ENCODE measurements at places on chromosomes 6 and 20.

GRCh38 chr6:162200945-162201690, 526.4 kb downstream of the PRKN start:
- DNase-seq: no peak

- DNase-seq: no peak
Observed at GRCh38 chr6:154885214-154885613, 109.9 kb upstream of the TIAM2 start.

DNA sequence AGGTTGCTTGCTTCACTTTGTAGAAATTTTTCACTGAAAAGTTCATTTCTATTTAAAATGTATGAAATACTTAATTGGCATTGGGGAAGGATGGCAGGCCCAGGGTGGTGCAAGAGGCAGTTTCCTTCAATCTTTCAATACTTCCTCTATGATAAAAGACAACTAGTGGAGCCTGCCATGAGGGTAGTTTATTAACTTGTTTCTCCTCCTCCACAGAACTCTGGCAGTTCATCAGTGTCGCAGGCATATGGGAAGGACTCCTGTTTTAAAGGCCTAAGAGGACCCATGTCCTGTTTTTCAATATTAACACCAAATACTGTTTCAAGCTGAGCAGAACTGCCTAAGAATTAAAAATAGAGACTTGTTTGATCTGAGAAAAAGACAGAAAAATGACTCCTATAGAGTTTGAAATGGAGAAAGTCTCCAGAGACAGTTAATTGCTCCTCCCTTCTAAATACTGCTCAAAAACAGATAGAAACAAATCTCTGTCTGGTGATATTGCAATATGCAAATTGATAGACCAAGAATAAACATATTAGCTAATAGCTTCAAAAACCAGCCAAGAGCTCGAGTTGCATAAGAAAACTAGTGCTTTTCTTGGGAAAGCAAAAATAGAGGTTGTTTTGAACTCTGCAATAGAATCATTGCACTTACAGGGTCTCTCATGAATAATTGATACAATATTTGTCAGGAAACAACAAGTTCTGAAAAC, 665.7 kb upstream of the SLC35B3 start:
- DNase-seq: no peak

DNA sequence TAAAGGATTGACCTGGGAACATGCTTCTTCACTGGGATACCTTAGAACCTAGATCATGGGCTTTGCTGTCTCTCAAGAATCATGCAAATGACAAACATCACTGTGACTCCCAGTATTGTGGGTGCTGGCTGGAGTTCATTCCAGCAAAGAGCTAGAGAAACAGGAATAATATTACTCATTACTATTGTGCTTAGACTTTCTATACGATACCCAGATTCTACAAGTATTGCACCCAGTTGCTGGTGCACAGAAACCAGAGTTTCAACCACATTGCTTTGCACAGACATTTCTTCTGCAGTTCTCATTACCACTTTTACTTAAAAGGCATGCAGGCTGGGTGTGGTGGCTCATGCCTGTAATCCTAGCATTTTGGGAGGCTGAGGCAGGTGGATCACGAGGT, 220.4 kb upstream of the ZNF217 start:
- no peak for DNase-seq

GRCh38 chr6:36757943-36758508, 60.4 kb downstream of the RAB44 start:
- DNase-seq: no peak

GRCh38 chr6:147392917-147393625, 115.4 kb upstream of the SAMD5 start:
- no peak for DNase-seq

DNA sequence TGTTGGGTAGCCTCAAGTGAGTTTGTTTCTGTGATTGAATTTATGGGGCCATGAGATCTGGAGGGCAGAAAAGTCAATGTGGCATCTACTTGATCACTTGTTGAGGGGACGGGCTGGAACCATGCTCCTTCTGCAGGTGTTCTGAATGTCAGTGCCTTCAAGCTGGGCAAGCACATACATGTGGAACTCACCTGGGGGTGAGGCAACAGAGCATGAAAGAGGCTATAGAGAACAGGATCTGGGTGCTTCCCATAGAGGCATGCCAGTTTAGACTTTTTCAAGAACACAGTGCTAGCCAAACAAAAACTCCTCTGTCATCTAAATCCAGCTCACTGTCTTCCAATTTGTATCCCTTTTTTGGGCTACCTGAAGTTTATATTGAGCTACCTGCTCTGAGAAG, 77.8 kb upstream of the SLC35B3 start:
- no peak for DNase-seq

DNA sequence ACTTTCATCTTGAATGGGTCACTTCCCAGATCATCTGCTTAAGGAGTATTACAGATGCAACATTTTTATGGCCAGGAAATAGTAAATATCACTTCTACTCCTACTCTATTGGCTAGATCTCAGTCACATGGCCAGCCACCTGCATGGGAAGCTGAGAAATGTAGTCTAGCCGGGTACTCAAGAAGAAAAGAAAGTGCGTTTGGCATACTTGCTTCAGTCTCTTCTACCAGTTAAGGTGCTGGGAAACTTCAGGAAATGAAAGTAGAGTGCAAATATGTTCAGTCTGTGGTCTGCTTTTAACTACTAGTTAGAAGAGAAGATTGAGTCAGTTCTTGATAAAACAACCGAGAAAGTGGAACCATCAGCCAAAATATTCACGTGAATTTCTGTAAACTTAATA, 129.2 kb downstream of the PDSS2 start:
- DNase-seq: no peak

DNA sequence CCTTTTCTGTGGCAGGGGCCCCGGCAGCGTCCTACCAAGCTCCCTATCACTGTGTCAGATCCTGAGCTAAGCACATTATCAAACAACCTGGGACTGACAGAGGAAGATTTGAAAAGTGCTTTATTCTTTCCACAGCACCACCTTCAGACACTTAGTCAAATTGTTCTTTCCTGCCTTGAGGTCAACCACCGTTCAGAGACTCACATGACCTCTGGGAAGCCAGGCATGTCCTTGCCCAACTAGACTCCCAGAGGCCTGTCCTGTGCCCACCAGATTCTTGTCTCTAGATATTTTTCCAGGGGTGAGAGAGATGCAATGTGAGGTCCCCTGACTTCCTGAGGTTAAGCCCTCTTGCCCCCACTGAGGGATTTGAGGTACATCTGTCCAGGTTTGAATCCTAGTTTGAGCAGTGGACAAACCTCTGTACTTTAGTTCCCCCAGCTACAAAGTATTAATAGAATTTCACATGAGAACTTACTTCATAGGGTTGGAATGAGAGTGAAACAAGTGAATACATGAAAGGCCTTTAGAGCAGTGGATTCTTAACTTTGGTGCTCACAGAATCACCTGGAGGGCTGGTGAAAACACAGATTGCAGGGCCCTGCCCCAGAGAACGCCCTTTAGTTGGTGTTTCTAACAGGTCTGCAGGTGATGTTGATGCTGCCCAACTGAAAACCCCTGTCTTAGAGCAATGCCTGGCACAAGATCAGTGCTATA, 179.8 kb downstream of the CLIC5 start:
- no peak for DNase-seq

DNA sequence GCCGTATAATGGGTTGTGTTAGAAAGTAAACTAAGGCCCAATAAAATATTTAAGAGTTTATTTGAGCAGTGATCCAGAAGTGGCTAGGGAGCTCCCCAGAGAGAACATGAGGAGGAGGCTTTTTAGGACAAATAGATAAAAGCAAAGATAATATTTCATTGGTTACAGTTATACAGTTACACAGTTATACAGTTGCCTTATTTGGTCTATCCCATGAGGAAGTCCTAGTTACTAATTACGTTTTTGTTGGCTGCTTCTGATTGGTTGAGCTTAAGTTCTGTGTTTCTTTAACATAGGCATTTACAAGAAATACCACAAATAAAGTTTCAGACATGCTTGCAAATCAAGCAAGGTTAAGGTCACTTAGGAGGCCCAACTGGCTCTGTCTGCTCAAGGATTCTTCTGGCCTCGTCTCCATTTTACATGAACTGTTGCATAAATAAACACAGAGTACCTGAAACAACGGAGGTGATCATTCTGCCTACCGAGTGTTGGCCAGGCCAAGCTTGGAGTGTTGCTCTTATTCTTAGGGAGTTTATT, 7.0 kb downstream of the UBD start:
- peak; percentile 31 for DNase-seq

GRCh38 chr6:35064757-35065440, 76.2 kb downstream of the TCP11 start:
- no peak for DNase-seq

GRCh38 chr6:35810971-35811698, 6.0 kb downstream of the LHFPL5 start:
- peak; percentile 91 for DNase-seq

DNA sequence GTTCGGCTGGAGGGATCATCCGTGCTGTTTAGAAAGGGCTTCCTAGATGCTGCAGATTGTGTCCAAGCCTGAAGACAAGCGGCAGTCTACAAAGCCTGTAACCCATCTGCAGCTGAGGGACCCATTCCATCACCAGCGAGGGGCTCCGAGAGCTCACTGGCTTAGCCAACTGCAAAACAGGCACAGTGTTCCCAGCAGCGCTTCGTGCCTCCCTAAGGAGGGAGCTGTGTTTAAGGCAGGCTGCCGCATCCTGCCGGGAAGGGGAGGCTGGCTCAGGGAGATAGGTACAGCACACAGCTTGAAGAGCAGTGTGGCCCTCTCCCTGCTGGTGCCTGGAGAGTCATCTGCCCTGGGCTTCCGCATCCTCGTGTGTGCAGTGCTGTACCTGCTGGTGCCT, 32.4 kb downstream of the DUSP22 start:
- no peak for DNase-seq

GRCh38 chr6:150573041-150573681, 26.5 kb upstream of the PLEKHG1 start:
- no peak for DNase-seq

- no peak for DNase-seq
Observed at GRCh38 chr20:44228465-44229258, 18.1 kb upstream of the OSER1 start.

DNA sequence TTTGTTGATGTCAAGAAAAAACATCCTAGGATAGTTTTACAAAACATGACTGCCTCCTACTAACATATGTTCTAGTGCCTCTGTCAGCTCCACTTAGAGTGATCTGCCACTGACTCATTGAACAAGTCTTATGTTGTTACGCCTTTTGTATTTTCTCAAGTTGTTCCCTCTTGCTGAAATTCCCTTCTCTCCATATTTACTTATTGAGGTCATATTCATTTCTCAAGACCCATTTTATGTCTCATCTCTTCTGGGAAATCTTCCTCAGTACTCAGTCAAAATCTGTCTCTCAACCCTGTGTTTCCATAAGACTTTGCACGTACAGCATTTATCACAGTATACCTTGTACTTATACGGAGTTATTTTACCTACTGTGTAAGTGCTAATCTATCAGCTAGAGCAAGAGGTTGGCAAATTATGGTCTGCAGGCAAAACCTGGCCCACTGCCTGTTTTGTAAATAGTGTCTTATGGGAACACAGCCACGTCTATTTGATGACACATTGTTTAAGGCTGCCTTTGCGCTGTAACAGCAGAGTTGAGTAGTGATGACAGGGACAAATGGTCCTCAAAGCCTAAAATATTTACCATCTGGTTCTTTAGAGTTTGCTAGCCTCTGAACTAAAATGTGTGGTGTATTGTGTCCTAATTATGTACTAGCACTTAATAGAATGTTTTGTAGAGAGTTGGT, 83.4 kb downstream of the ADGRB3 start:
- no peak for DNase-seq

DNA sequence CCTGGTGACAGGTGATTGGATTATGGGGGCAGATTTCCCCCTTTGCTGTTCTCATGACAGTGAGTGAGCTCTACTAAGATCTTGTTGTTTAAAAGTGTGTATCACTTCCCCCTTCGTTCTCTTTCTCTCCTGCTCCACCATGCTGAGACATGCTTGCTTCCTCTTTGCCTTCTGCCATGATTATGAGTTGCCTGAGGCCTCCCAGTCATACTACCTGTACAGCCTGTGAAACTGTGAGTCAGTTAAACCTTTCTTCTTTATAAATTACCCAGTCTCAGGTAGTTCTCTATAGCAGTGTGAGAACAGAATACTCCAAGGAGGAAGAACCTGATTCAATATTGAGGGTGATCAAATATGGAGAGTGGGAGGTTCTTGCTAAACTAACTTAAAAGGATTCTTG, 724.9 kb downstream of the DOK5 start:
- no peak for DNase-seq

GRCh38 chr6:114714836-114715507, 372.1 kb upstream of the HS3ST5 start:
- no peak for DNase-seq

GRCh38 chr6:1616701-1617463, 7.2 kb downstream of the FOXC1 start:
- no peak for DNase-seq

DNA sequence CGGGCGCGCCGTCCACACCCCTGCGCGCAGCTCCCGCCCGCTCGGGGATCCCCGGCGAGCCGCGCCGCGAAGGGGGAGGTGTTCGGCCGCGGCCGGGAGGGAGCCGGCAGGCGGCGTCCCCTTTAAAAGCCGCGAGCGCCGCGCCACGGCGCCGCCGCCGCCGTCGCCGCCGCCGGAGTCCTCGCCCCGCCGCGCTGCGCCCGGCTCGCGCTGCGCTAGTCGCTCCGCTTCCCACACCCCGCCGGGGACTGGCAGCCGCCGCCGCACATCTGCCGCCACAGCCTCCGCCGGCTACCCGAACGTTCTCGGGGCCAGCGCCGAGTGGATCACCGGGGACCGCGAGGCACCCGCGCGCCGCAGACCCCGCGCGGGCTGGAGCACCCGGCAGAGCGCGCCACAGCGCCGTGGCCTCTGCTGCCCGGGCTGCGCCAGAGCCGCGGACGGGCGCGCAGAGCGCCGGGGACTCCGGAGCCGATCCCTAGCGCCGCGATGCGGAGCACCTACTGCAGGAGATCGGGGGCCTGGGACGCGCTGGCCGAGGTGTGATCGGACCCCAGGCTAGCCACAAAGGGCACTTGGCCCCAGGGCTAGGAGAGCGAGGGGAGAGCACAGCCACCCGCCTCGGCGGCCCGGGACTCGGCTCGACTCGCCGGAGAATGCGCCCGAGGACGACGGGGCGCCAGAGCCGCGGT, at the start of gene BMP2:
BMP2 (plus strand) TSS at position 151 of the 692 bp plus-strand sequence. CDS start 2,441 bp downstream, outside the sequence.
- no peak for DNase-seq

DNA sequence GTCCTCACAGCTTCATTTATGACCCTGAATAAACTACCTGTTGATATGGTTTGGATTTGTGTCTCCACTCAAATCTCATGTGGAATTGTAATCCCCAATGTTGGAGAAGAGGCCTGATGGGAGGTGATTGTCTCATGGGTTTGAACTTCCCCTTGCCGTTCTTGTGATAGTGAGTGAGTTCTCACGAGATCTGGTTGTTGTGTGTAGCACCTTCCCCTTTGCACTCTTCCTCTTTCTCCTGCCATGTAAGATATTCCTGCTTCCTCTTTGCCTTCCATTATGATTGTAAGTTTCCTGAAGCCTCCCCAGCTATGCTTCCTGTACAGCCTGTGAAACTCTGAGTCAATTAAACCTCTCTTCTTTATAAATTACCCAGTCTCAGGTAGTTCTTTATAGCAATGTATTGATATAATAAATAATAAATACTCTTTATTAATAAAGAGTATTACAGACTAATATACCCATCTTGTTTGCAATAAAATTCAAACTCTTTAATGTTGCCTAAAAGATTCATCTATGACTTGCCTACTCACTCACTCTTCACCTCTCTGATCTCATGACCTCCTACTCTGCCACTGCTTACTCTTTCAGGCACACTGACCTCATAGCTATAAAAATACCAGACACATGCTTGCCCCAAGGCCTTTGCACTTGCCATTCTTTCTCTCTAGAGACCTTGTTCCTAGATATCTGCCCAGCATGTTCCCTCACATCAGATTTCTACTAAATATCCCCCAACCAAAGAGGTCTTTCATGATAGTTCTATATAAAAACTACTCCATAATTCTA, 256.4 kb upstream of the MARCKS start:
- no peak for DNase-seq

- no peak for DNase-seq
Observed at GRCh38 chr6:11814106-11814505, 35.5 kb upstream of the ADTRP start.
